D341Med (cell line): ENCODE measurements at places on chromosomes 5 and 9.

GRCh38 chr5:69276422-69277174, 41.9 kb downstream of the CDK7 start:
- no peak for DNase-seq

GRCh38 chr5:61450493-61451279, 118.6 kb downstream of the ZSWIM6 start:
- DNase-seq, result no peak

GRCh38 chr5:4518903-4519672, 621.0 kb upstream of the ADAMTS16 start:
- no peak for DNase-seq

GRCh38 chr9:10773136-10773535, 160.3 kb upstream of the PTPRD start:
- no peak for DNase-seq

GRCh38 chr9:135372036-135372435, 107.5 kb upstream of the PPP1R26 start:
- no peak for DNase-seq

- DNase-seq, result no peak
Measured at GRCh38 chr5:67215519-67216471, 19.2 kb upstream of the CD180 start.

GRCh38 chr5:74595143-74595925, 45.2 kb downstream of the ENC1 start:
- DNase-seq, result no peak

DNA sequence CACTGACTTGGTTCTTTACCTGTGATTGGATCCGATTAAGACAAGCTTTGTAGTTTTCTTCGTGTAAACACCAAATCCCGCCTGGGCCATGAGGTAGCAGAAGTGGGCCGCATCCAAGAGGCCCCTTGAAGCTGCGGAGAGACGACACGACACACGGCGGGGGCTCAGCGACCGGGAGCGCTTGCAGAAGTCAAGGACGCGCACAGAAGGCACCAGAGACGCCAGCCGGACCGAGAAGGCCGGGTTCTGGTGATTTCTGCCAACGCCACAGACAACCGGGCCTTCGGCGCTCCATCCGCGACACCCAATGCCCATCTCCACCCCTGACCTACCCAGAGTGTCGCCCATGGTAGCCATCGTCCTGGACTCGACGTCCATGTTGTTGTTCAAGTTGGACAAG, 19.8 kb upstream of the INPP5E start:
- DNase-seq, result no peak
